ENCODE measurements at places on chromosomes 2 and 18.

DNA sequence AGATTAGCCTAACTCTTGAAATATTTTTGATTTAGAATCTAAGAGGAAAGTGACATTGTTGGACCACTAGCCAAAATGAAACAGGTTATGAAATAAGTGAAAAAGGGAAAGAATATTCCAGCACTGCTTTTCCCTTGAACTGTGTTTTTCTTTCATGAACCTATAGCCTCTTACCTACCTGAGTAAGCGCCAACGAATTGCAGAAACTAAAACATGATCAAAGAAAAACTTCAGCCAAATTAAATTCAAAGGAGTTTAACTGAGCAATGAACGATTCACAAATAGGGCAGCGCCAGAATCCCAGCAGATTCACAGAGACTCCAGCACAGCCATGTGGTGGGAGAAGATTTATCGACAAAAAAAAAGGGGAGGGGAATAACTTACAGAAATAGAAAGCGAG lies 518.6 kb downstream of the PIK3C3 start:
- no peak for DNase-seq

GRCh38 chr2:71678874-71679273 lies 225.5 kb downstream of the DYSF start:
- DNase-seq: no peak

- DNase-seq: no peak
These were observed 122.4 kb downstream of the NDUFA10 start for GRCh38 chr2:239902749-239903201.

DNA sequence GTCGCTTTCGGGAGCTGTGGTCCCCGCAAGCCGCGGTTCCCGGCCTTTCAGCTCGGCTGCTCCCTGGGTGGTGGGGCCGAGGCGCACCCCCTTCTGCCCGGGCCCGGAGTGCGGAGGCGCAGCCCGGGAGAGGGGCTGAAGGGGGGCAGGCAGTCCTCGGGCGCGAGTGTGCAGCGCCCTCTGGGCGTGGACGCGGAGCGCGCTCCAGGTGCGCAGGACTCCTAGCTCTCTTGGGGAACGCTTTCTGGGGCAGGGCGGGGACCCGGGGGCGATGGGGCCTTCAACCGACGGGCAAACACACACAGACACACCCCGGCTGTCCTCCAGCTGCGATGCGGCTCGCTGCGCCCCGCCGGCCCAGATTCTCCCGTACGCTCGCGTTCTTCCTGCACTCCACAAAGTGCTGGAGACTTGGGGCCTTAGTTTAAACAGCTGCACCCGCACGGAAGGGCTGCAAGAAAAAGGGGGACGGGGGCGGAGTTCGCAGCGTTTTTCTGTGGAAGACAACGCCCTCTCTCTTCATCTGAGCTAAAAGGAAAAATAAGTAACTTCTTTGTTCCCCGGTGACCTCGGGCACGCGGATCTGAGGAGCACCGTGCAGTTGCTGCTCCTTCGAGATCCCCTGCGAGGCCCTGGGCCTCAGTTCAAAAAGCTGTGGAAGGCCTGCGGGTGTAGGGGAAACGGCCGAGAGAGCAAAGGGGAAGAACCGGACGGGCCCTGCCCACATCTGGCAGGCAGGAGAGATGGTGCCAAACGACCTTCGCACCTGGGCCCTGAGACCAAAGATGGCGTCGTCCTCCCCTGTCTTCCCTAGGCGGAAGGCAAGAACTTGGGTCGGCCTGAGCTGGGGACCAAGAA lies 593 bp upstream of the SDC1 start:
- peak; percentile 63 for DNase-seq

GRCh38 chr2:128277961-128278681 lies 40.5 kb downstream of the HS6ST1 start:
- no peak for DNase-seq

DNA sequence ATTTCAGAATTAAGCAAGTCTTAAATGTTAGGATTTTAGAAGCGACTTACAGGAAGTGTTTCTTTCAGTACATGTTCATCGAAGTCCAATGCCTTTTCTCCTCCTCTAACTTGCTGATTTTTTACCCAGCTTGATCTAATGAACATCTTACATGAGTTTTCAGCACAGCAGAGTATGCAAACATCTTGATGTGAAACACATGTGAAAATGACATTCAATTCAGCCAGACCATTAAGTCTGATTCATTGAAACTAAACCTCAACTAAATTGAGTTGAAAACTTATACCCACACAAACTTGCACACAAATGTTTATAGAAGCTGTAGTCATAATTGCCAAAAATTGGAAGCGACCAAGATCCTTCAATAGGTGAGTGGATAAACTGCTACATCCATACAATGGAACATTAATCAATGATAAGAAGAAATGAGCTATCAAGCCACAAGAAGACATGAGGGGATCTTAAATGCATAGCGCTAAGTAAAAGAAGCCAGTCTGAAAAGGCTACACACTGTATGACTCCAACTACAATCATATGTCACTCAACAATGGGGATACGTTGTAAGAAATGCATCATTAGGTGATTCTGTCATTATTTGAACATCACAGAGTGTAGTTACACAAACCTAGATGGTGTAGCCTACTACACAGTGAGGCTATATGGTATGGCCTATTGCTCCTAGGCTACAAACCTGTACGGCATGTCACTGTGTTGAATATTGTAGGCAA lies 18.5 kb downstream of the PSTPIP2 start:
- no peak for DNase-seq

DNA sequence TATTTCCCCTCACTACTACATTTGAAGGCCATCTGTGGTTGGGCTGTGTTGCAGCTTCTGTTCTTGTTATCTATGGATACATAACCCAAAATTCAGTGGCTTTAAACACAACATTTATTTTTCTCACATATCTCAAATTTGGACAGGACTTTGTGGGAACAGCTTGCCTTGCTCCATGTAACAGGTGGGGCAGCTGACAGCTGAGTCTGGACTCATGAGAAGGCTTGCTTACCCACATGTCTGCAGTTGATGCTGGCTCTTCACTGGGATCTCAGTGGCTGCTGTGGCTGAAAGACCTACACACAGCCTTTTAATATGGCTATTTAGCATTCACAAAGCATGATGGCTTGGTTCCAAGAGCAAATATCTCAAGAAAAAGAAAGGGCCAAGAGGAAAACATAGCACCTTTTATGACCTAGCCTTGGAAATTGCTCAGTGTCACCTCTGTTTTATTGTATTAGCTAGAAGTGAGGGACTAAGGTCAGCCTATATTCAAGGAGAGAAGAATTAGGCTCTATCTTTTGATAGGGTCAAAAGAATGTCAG lies 296.8 kb upstream of the ZNF521 start:
- no peak for DNase-seq

GRCh38 chr2:70826696-70827350 lies 6.4 kb upstream of the CLEC4F start:
- DNase-seq: no peak
